ENCODE measurements at places on chromosomes 1 and 21. TPM values are rescaled to one million over a fixed set of nuclear protein-coding genes. Genes with fewer than 3 reads are reported as not detected.

The EIF2D gene
- 61.1 TPM for total RNA-seq

The RBM15 gene
- 45.4 TPM for total RNA-seq

The OR2L5 gene
- not detected for total RNA-seq

The OR2T10 gene
- total RNA-seq: not detected

The FLG gene
- not detected for total RNA-seq

The STK40 gene
- total RNA-seq: 21.2 TPM

The GLRX2 gene
- 3.6 TPM for total RNA-seq

The ATP1A4 gene
- not detected for total RNA-seq

The CFAP74 gene
- total RNA-seq: not detected

The CD52 gene
- not detected for total RNA-seq
